ENCODE measurements at places on chromosomes 5 and 9.

- DNase-seq, result no peak
These were observed 154.0 kb downstream of the GDNF start for GRCh38 chr5:37685816-37686215.

DNA sequence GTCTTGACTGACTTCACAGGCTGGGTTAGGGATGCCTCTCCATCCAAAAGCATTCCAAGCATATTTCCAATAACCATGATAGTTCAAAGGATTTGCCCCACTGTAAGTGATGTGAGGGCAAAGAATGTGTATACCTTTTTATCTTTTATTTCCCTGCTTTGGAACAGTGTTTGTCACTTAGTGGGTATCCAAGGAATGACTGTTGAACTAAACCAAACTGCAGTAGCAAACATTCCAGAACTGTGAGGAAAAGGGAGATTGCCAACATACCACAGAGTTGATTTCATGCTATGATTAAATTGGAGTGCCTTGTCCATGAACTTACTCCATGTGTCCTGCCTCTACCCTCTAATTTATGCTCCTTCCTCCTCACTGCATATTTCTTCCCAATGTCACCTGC is 400.0 kb downstream of the KIAA0825 start:
- DNase-seq, result no peak

- no peak for DNase-seq
These were observed 48.7 kb downstream of the TIMD4 start for GRCh38 chr5:156914371-156914737.

- DNase-seq, result no peak
These were observed 61.2 kb upstream of the MAP1B start for GRCh38 chr5:72046106-72046505.

GRCh38 chr5:64518793-64519192 is 13.0 kb downstream of the RGS7BP start:
- no peak for DNase-seq

DNA sequence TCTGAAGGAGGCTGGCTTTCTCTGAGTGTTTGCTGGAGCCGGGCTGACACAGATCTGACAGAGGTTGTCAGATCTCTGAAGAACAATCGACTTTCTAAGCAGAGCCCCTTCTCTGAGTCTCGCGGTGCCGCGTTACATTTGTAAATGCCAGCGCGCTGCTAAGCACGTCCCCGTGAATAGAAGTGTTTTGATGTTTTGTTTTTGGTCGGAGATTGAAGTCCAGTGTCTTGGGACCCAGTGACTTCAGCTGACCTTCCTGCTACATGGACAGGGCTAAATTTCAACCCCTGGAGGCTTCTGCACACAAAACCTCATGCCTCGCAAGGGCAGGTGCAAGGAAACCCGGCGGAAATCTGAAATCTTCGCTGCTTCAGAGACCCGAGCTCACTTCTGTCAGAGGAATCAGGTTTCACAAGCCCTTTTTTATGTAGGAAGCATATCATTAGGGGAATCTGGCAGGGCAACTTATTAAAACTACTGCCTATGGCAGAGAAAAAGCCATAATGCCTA is 27.2 kb downstream of the NEUROG1 start:
- no peak for DNase-seq

DNA sequence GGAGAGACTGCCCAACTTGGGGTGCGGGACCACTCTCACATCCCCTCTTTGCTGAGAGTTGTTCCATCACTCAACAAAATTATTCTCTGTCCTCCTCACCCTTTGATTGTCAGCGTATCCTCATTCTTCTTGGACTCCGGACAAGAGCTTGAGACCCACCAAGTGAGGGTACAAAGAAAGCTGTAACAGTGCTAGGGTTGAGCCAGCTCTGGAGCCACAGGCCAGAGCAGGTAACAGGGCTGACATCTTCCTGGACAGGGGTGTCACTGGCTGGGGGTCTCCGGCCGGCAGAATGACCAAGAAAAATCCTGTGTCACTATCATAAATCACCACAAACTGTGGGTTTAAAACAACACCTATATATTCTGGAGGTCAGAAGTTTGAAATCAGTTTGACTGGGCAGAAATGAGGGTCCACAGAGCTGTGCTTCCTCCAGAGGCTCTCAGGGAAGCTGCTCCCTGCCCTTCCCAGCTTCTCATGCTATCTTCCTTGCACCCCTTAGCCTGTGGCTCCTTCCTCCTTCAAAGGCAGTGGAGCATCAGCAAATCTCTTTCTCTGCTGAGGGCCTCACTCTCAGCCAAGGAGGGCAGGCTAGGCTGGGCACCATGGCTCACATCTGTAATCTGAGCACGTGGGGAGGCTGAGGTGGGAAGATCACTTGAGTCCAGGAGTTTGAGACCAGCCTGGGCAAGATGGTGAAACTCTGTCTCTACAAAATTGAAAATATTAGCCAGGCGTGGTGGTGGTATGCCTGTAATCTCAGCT is 4.1 kb upstream of the BBLN start:
- DNase-seq, result no peak

- no peak for DNase-seq
These were observed 16.6 kb downstream of the SV2C start for GRCh38 chr5:76099756-76100155.

- no peak for DNase-seq
These were observed 208.0 kb downstream of the PDZD2 start for GRCh38 chr5:31846934-31847333.

- DNase-seq, result no peak
These were observed 58.4 kb downstream of the ZNF510 start for GRCh38 chr9:96719521-96719920.

GRCh38 chr9:124450241-124450924 is at the start of gene ADGRD2:
Gene ADGRD2, plus strand, starts transcription at chr9:124450451. Its CDS starts 1,216 bp downstream, at chr9:124451667.
- DNase-seq, result no peak

- no peak for DNase-seq
These were observed 258.4 kb upstream of the TAS2R1 start for GRCh38 chr5:9888501-9888901.

- no peak for DNase-seq
These were observed 186.1 kb upstream of the MAST4 start for GRCh38 chr5:66410122-66410521.

DNA sequence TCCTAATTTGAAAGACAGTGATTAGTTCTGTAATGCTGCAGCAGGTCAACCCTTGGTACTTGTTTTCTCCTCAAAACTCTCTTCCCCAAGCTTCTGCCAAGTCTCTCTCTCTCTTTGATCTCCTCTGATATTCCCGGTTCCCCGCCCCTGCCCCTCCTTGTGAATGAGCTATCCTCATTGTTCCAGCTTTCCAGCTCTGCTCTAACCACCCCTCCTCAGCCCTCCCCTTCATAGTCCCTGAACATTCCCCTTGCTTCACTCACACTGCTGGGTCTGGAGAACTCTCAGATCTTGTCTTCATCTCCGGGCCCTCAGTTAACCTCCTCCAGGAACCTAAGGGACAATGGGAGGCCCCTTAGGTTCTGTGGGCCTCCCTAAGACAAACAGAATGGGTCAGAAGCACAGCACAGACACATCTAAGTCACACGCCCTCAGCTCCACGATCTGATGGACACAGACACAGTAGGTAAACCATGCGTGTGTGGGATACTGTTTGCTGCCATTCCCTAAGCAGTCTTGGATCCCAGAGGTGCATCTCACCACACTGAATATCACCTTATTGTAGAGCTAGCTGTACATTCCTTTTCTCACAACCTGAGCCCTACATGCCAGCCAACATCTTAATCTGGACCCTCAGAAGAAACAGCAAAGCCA is 17.4 kb upstream of the LARP1 start:
- DNase-seq, result no peak
